ENCODE measurements at places on chromosomes 4 and X. TPM values are rescaled to one million over a fixed set of nuclear protein-coding genes. Genes with fewer than 3 reads are reported as not detected.

GRCh38 chr4:5798462-5798861, 87.5 kb downstream of the EVC start:
- H3K4me1 ChIP-seq = no peaks in the 10 kb centered on the region
- no peaks in the 10 kb centered on the region for H3K27me3 ChIP-seq
- H3K36me3 ChIP-seq = no peaks in the 10 kb centered on the region
- no peak for DNase-seq

DNA sequence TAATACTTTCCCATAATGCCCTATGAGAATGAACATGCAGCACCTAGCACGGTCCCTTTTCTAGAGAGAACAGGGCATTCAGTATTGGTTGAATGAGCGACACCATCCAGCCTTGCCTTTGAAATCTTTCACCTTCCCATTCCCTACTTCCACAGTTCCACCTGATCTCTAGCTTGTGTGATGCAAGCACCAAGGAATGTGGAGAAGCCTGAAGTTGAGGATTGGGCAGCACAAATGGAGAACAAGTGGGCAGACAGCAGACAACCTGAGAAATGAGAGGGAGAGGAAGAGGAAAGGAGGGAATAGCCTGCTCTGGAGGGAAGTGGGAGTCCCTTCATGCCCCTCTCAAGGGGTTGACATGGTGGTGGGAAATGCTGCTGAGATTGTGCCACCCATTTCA, 365.1 kb upstream of the CXorf51A start:
- no peaks in the 10 kb centered on the region for H3K4me1 ChIP-seq
- H3K27me3 ChIP-seq = no peaks in the 10 kb centered on the region

- DNase-seq = no peak
- peaks cover 2% of the 10 kb centered on the region for H3K27me3 ChIP-seq
- peaks cover 12% of the 10 kb centered on the region for H3K4me1 ChIP-seq
- no peak overlapping the region for H3K4me3 ChIP-seq
- H3K27ac ChIP-seq = no peak overlapping the region
- H3K36me3 ChIP-seq = no peaks in the 10 kb centered on the region
Measured at GRCh38 chr4:38330936-38331335, 333.1 kb upstream of the KLF3 start.

- no peaks in the 10 kb centered on the region for H3K27me3 ChIP-seq
- H3K27ac ChIP-seq = no peak overlapping the region
- H3K36me3 ChIP-seq = peaks cover 7% of the 10 kb centered on the region
- no peak for DNase-seq
- no peak overlapping the region for H3K4me3 ChIP-seq
Measured at GRCh38 chr4:105715692-105716278, 7.2 kb downstream of the GSTCD start.

Gene FGB
- total RNA-seq = not detected

Gene PCSK1N
- not detected for total RNA-seq

- no peaks in the 10 kb centered on the region for H3K36me3 ChIP-seq
- no peaks in the 10 kb centered on the region for H3K4me1 ChIP-seq
- no peaks in the 10 kb centered on the region for H3K27me3 ChIP-seq
Measured at GRCh38 chr4:123987408-123987807, 590.8 kb downstream of the SPRY1 start.
